Renal cortical epithelial cell (primary cell): ENCODE measurements at places on chromosomes 6 and 20. TPM values are rescaled to one million over a fixed set of nuclear protein-coding genes. Genes with fewer than 3 reads are reported as not detected.
A peak's percentile ranks its signal among the peaks of the same experiment; 100 is the strongest.

The IL17F gene
- total RNA-seq: not detected in 2 replicates

The PIGU gene
- total RNA-seq: 6.6 and 9.7 TPM in 2 replicates

The SULF2 gene
- 27.1 and 217 TPM in 2 replicates for total RNA-seq

GRCh38 chr6:121697921-121698320 lies 262.5 kb downstream of the GJA1 start:
- DNase-seq: no peak

DNA sequence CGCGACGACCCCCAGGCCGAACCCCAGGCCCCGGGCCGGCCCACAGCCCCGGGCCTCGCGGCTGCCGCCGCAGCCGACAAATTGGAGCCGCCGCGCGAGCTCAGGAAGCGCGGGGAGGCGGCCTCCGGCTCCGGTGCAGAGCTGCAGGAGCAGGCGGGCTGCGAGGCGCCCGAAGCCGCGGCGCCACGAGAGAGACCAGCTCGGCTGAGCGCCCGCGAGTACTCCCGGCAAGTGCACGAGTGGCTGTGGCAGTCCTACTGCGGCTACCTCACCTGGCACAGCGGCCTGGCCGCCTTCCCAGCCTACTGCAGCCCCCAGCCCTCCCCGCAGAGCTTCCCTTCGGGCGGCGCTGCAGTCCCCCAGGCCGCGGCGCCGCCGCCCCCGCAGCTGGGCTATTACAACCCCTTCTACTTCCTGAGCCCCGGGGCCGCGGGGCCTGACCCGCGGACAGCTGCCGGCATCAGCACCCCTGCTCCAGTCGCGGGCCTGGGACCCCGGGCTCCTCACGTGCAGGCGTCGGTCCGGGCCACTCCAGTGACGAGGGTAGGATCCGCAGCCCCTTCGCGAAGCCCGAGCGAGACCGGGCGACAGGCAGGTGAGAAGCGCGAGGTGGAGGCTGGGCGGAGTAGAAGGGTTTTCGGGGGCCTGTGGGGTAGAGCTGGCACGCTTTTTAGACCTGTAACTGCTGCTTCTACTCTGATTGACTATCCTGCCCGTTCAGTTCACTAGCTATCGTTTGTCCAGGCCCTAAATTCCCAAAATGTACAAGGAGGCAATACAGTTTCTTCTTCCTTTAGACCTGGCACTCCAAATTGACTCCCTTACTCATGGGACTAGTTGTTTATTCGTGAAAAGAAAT lies 654 bp downstream of the FAM8A1 start:
- no peak for DNase-seq

DNA sequence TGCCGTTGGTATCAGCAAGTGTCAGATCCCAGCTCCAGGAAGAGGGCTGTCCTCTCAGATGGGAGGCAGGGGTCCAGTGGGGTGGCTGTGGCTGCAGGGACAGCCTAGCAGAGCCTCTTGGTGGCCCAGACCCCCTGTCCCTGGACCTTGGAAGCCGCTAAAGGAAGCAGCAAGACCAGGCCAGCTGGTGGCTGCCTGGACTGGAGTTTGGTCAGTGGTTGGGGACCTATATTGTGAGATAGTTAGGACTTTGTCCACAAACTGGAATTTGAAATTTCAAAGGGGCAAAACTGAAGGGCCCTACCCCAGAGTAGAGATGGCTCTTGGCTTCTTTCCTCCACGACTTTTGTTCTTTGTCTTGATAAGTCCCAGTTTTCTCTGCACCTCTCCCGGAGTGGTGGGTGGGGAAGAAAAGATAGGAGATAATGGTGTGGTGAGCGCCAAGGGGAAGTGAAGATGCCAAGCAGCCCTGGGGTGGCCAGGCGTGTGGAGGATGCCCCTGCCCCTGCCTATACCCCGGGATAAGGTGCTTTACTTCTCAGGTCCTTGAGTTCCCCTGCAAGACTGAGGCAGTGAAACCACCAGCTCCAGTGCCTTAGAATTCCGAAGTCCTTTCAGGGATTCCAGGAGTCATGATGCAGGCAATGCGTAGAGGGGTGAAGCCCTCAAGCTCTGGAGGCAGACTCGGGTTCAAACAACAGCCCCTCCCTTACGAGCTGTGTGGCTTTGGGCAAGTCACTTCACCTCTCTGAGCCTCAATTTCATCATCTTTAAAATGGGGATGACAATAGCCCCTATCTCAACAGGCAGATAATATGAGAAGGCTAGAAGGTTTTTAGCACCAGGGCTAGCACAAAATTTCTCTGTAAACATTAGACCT lies 40.2 kb downstream of the HNF4A start:
- no peak for DNase-seq

GRCh38 chr6:138662471-138662870 lies 111.1 kb upstream of the CCDC28A start:
- DNase-seq: peak; percentile 68

DNA sequence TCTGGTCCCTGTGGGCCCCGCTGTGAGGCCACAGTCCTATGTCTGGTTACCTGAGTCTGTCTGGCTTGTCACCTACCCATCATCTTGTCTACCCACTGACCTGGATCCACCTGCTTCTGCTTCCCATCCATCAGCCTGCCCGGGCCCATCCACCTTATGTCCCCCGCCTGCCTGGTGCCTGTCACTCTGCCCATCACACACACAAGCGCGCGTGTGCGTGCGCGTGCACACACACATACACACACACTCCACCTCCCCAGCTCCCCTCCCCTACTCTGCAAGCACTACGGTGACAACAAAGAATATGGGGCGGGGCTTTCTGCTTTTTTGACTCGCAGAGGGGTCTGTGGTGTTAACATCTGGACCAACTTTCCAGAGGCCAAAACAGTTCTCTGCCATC lies 8.0 kb downstream of the CDH22 start:
- no peak for DNase-seq

DNA sequence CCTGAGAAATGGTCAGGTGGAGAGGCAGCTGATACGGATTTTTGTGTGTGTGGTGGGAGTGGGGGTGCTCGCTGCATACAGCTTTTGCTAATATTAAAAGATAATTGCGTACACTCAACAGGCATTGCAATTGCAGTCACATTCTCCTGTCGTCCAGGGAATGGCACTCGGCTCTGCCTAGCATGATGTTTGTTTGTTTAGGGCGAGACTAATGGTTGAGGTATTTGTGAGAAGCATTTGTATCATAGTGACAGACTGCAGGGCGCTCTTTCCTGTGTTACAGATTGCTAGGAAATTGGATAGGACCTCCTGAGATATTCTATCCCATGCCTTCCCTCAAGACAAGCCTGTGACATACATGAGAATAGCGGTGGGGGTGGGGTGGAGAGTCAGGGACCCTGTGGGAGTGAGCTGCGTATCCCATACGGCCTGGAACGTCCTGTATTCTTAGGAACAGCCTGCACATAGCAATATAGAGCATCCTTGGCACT lies 207.4 kb downstream of the SOX4 start:
- peak; percentile 79 for DNase-seq

- DNase-seq: no peak
Observed at GRCh38 chr20:35953387-35954199, 709 bp downstream of the SCAND1 start.

GRCh38 chr6:148570456-148570855 lies 176.4 kb upstream of the UST start:
- no peak for DNase-seq

DNA sequence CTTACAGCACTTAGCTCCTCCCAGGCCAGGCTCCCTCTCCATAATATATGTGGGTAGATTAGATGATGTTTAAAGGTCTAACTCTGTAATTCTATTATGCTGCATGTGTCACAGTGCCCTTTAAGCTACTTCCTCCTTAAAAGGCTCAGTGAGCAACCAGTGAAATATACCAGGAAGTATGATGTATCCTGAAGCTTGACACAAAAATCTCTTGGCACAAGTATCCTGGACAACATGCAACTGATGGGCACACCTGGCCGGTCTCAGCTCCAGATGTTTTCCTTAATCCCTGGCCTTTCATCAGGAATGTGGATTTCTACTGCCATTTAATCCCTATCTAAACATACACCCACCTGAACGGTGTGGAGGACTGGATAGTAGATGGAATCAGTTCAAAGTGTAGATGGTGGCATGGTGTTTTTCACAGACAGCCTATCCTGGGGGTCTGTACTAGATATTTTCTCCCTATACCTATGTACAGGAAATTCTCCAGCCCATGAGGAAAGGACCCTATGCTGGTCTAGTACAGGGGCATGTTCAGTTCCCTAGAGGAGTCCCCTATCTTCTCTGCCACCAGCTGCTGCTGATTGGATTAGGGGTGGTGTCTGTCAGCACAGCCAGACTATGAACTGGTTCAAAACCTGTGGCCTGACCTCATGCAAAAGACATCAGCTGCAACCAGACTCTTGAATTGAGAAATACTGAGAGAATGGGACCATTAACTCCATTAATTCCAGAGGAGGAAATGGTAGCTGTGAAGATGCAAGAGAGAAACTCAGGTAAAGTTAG lies 59.4 kb upstream of the CITED2 start:
- peak; percentile 80 for DNase-seq

GRCh38 chr6:157549468-157549745 lies 168.4 kb downstream of the ZDHHC14 start:
- DNase-seq: no peak
